ENCODE measurements at places on chromosomes 11 and 22.

DNA sequence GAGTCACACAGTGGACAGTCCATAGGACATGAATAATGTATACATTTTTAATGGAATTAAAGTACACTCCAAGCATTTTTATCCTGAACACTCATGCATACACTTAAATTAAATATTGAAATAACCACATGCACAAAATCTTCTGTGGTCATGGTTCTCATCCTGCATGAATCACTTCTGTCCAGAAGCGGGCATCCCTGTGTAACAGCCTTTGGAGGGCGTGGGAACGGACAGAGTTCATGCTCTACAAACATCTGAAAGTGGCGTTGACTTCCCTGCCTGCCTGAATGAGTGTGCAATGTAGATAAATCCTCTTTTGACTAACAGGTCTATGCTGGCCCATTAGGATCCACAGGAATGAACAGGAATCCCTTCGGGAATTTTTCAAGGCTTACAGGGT lies 780.2 kb downstream of the BRD1 start:
- H3K36me3 ChIP-seq, result no peaks in the 10 kb centered on the region
- H3K4me3 ChIP-seq, result no peak overlapping the region
- DNase-seq, result no peak
- H3K27me3 ChIP-seq, result peaks cover 12% of the 10 kb centered on the region

GRCh38 chr11:43959321-43959995 lies 17.0 kb downstream of the C11orf96 start:
- H3K4me1 ChIP-seq, result no peaks in the 10 kb centered on the region
- H3K27me3 ChIP-seq, result no peaks in the 10 kb centered on the region

GRCh38 chr11:10395166-10395897 lies 59.7 kb upstream of the AMPD3 start:
- DNase-seq, result no peak
- no peaks in the 10 kb centered on the region for H3K36me3 ChIP-seq
- no peak overlapping the region for H3K4me3 ChIP-seq
- H3K27me3 ChIP-seq, result no peaks in the 10 kb centered on the region

DNA sequence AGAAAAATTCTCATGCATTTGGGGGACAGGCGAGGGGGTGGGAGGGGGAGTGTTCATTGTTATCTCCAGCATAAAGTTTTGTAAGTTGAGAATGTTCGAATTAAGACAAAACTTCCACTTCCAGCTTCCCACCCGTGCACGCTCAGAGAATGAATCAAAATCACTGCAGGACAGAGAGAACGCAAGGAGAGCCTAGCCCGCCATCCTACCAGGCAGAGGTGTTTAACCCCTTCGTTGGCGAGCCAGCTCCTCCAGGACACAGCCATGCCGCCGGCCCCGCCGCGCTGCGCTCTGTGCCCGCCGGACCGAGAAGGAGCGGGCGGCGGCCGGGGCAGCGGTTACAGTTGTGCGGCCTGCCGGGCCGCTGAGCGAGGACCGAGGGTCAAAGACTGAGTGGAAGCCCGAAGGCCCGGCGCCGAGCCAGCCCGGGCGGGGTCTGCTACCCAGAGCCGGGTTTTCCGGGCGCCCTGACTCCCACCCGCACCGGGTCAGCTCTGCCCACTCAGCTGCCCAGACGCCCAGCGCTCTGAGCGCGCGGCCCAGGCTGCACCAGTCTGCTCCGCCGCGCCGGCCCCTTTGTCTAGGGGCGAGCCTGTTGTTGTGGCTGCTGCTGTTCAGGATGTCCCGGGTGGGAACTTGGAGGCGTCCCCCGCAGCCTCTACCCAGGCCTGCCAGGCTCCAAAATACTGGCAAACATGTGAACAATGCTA lies at the start of gene NOX4:
Gene NOX4, minus strand, starts transcription at position 395 of the 710 bp plus-strand sequence. Its CDS starts 129 bp downstream, at position 266.
- no peak within 1 kb of the TSS for H3K27ac ChIP-seq
- peaks cover 6% of the 10 kb centered on the region for H3K27me3 ChIP-seq
- peak within 1 kb of the TSS; percentile 23 for H3K4me3 ChIP-seq
- no peaks in the 10 kb centered on the region for H3K36me3 ChIP-seq
- peak; percentile 75 for DNase-seq

DNA sequence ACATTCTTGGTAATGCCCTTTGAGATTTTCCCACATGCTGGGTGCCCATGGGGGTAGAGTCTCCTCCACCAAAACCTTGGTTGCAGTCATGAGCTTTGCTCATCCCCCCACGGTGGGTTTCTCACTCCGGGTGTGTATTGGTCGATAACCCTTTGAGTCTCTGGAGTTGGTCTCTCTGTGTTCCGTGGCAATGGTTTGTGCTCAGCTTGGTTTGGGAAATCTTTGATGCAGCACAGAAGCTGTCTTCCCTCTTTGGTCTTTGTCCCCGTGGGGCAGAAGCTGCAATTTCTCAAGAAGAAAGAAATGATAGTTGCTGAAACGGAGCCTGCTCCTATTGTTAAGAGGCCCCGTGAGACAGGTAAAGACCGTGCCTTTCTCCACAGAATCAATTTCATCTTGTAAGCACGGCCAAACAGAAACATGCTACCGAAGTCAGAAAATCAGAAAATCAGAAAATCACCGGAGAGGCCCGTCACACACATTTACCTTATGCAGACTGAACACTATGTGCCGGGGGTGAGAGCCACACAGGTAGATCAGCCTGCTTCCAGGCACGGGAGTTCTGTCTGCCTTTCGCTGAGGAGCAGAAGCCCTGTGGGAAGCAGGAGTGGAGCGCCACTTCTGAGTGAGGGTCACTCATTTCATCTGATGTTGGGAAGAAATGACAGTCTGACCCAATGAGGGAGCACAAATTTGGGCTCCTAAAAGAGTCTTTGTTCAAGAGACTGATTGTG lies 186.1 kb downstream of the TBC1D22A start:
- no peak overlapping the region for H3K27ac ChIP-seq
- H3K4me3 ChIP-seq, result no peak overlapping the region
- H3K27me3 ChIP-seq, result no peaks in the 10 kb centered on the region
- no peak for DNase-seq

DNA sequence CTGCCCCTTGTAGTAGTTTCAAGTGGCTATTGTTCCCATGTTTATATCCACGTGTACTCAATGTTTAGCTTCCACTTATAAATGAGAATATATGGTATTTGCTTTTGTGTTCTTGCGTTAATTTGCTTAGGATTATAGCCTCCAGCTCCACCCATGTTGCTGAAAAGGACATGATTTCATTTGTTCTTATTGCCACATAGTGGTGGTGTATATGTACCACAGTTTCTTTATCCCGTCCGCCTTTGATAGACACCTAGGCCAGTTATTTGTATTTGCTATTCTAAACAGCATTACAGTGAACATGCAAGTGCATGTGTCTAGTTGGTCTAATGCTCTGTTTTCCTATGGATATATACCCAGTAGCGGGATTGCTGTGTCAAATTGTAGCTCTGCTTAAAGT lies 6.8 kb downstream of the OR51B2 start:
- no peak for DNase-seq
- H3K27ac ChIP-seq, result no peak overlapping the region
- no peak overlapping the region for H3K4me3 ChIP-seq
- no peaks in the 10 kb centered on the region for H3K27me3 ChIP-seq
- H3K36me3 ChIP-seq, result no peaks in the 10 kb centered on the region

- H3K27me3 ChIP-seq, result peaks cover 14% of the 10 kb centered on the region
- H3K4me3 ChIP-seq, result no peak overlapping the region
- no peaks in the 10 kb centered on the region for H3K4me1 ChIP-seq
- H3K27ac ChIP-seq, result no peak overlapping the region
- H3K36me3 ChIP-seq, result no peaks in the 10 kb centered on the region
Measured at GRCh38 chr11:134469627-134470026, 57.6 kb upstream of the B3GAT1 start.

DNA sequence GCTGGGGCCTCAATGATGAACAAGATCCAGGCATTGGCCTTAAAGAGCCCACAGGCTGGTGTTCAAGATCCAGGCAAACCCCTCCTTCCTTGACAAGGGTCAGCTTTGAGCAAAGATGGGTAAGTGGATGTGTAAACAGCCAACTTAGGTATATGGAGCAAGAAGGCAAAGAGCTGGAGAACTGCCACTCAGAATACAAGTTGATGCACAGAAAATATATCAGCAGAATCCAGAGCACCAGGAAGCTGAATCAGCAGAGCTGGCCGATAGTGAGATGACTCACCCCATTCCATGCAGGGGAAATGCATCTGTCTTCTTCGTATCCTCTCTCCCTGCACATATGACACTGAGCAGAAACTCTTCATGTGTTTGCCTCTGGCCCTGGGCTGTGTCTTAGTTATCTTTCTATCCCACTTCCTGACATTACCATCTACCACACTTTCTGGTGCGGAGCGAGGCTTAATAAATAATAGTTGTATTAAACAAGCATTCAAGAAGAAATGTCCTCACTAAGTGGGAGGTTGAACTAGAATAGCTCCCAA lies 57.8 kb downstream of the ENDOD1 start:
- H3K36me3 ChIP-seq, result no peaks in the 10 kb centered on the region
- H3K4me1 ChIP-seq, result peaks cover 55% of the 10 kb centered on the region
- peak overlapping the region; percentile 43 for H3K27ac ChIP-seq
- no peak overlapping the region for H3K4me3 ChIP-seq

DNA sequence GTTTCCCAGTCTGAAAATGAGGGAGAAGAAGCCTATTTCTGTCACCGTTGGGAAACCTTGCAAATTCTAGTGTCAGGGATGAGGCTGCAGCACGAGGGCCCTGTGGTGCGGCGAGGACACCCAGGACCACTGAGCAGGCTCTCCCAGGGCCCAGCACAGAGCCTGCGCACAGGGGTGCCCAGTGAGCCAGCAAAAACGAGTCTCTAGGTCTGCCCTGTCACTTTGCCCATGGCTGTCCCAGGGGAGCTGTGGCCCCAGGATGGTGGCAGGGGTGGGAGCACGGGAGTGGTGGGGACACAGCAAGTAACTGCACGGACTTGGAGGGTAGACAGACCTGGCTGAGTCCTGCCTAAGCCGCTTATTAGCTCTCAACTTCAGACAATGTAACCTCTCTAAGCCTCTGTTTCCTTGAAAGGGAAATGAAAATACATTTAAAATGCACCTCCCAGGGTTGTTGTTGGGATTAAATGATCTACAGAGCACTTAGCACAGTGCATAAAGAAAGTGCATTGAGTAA lies 44.2 kb downstream of the DSCAML1 start:
- no peak overlapping the region for H3K4me3 ChIP-seq
- H3K27me3 ChIP-seq, result no peaks in the 10 kb centered on the region
- no peak overlapping the region for H3K27ac ChIP-seq
- no peaks in the 10 kb centered on the region for H3K36me3 ChIP-seq

DNA sequence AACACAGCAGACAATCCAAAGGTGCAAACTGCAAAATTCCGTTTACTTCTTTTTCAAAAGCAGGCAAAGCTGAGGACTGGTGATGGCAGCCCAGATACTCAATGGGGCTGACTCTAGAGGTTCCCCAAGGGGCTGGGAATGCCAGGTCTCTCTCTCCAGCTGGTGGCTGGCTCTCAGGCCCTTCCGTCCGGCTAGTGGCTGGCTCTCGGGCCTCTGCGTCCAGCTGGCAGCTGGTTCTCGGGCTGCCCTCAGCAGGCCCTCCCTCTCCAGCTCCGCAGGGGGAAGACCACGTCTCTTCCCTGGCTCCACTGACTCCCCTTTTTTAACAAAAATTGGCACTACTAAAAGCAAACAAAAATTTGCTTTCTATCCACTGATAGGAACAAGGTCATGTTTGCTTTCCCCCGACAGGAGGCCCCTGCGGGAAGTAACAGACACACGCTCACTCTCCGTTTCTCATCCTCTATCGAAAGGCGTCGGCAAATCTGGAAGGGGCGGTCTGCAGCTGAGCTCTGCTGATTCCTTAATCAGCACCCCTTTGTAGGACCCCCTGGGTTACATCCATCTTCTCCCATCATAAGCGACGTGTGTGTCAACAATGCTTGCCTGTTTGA lies 381.4 kb downstream of the BRD1 start:
- no peaks in the 10 kb centered on the region for H3K4me1 ChIP-seq
- H3K27ac ChIP-seq, result no peak overlapping the region
- no peak overlapping the region for H3K4me3 ChIP-seq
- no peaks in the 10 kb centered on the region for H3K27me3 ChIP-seq
- DNase-seq, result no peak
- no peaks in the 10 kb centered on the region for H3K36me3 ChIP-seq

DNA sequence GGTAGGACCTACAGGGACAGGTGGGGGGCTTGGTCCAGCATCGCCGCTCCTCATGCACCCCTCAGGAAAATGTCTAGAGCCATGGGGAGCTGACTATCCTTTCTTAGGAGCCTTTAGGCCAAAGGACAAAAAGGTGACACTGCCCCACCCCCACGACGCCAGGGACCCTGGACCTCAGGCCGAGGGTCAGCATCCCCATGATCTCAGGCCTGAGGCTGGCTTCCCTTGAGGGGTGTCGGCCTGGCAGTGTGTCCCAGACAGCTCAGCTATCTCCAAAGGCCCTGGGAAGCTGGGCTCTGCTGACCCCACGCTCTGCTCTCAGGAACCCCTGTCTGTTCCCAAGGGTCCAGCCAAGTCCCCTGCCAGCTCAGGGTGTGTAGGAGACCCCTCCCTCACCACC lies 16.3 kb downstream of the MRGPRG start:
- peaks cover 48% of the 10 kb centered on the region for H3K27me3 ChIP-seq
- H3K27ac ChIP-seq, result no peak overlapping the region
- H3K4me3 ChIP-seq, result no peak overlapping the region
- H3K4me1 ChIP-seq, result peaks cover 39% of the 10 kb centered on the region
- DNase-seq, result peak; percentile 70

GRCh38 chr11:65911682-65912568 lies 6.9 kb downstream of the C11orf68 start:
- H3K4me1 ChIP-seq, result peaks cover 42% of the 10 kb centered on the region
- H3K27me3 ChIP-seq, result no peaks in the 10 kb centered on the region
- no peak overlapping the region for H3K27ac ChIP-seq
- no peak overlapping the region for H3K4me3 ChIP-seq
- H3K36me3 ChIP-seq, result no peaks in the 10 kb centered on the region
- DNase-seq, result no peak

- no peak for DNase-seq
- no peak overlapping the region for H3K27ac ChIP-seq
- peaks cover 2% of the 10 kb centered on the region for H3K36me3 ChIP-seq
- H3K4me1 ChIP-seq, result peaks cover 7% of the 10 kb centered on the region
- no peaks in the 10 kb centered on the region for H3K27me3 ChIP-seq
Measured at GRCh38 chr11:95891423-95892170, 32.3 kb downstream of the MTMR2 start.
